ENCODE measurements at places on chromosomes 1 and 21. TPM values are rescaled to one million over a fixed set of nuclear protein-coding genes. Genes with fewer than 3 reads are reported as not detected.
A peak's percentile ranks its signal among the peaks of the same experiment; 100 is the strongest.

The SYNC gene
- 112 TPM for total RNA-seq

- no peaks in the 10 kb centered on the region for H3K4me1 ChIP-seq
- 0 out of 2 replicates have a peak, but pooled peaks cover 3% of the 10 kb centered on the region for H3K36me3 ChIP-seq
- no peak for DNase-seq
- no peaks in the 10 kb centered on the region for H3K27me3 ChIP-seq
- no peak overlapping the region for H3K27ac ChIP-seq
- H3K4me3 ChIP-seq: no peak overlapping the region
Measured at GRCh38 chr21:43018519-43018918, 44.2 kb downstream of the PKNOX1 start.

- H3K27ac ChIP-seq: peak overlapping the region; percentile 54
- H3K4me1 ChIP-seq: peaks cover 6% of the 10 kb centered on the region
- H3K27me3 ChIP-seq: no peaks in the 10 kb centered on the region
- DNase-seq: peak; percentile 50
Measured at GRCh38 chr1:101238031-101238628, 1.3 kb downstream of the S1PR1 start.

GRCh38 chr1:54985556-54985955 is 5.1 kb downstream of the TMEM61 start:
- peaks cover 19% of the 10 kb centered on the region for H3K27me3 ChIP-seq
- no peaks in the 10 kb centered on the region for H3K36me3 ChIP-seq
- no peaks in the 10 kb centered on the region for H3K4me1 ChIP-seq
- DNase-seq: no peak
